Left cardiac atrium (tissue), 4 donors: ENCODE measurements at places on chromosomes 5 and 9. TPM values are rescaled to one million over a fixed set of nuclear protein-coding genes. Genes with fewer than 3 reads are reported as not detected.

DNA sequence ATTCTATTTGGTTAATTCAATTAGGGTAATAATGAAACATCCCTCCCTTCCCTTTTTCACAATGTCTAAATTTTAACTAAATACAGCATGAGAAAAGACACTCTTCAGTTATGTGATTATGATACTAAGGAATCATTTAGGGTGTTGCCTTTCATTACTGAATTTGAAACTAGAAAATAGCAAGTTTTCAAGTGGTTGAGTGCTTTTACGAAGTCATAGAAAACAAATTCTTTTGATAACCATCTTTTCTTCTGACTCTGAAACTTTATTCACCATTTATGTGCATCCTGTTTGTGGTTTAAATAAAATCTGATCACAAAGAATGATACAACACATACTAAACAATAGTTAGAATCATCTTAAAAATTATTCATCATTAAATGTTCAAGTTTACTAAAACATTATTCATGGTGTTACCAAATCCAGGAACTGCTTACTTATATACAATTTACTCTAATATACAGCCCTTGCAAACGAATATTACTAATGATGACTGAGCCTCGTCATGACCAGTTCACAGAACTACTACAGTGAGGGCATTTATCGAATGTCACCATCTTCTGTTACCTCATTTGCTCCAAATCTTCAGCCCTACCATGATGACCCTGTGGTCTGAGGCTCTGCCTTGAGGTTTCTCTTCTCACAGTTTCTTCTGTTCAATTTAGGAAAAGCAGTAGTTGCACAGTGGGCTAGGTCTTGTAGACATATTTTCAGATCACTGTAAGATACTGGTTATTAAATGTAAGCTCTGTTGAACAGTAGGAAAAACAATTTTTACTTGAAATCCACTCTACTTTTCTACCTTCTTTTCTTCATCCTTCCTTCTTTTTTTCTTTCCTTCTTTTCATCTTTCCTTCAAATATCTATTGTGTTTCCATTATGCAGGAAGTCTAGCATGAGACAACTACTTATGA lies 18.3 kb upstream of the IL9 start:
- no peak for DNase-seq

GRCh38 chr5:111892949-111893348 lies 136.0 kb upstream of the NREP start:
- DNase-seq = no peak

GRCh38 chr9:85268131-85268530 lies 473.6 kb downstream of the AGTPBP1 start:
- DNase-seq = no peak

GRCh38 chr5:143923634-143924266 lies 111.8 kb downstream of the HMHB1 start:
- no peak for DNase-seq

GRCh38 chr5:159933531-159934485 lies 17.5 kb downstream of the ADRA1B start:
- DNase-seq = peak; percentile 15

Gene INSL6
- not detected for total RNA-seq

Gene OR13C4
- total RNA-seq = not detected

Gene DNAJB5
- total RNA-seq = 31.2 TPM

Gene ZNF367
- total RNA-seq = 3.1 TPM
